ENCODE measurements at places on chromosomes 16 and 17.

DNA sequence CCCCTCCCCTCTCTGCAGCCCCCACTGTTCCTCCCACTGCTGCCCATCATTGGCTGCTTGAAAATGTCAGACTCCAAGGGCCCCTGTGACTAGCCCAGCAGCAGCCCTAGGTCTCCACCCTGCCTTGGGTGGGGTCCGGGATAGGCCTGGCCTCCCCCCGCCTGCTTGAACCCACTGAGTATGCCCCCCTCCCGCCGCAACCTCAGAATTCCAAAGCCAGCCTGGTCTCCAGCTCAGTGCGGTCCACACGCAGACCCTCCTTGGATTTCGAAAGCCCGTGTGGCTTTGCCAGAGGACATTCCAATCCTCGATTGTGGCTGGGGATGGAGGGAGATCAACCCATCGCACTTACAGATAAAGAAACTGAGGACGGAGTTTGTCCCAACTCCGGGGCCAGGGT is 6.4 kb downstream of the DPEP1 start:
- DNase-seq = no peak

GRCh38 chr17:48297825-48298224 is 132.2 kb downstream of the SKAP1 start:
- no peak for DNase-seq

GRCh38 chr17:61766520-61766919 is 96.8 kb downstream of the BRIP1 start:
- DNase-seq = no peak

GRCh38 chr16:14548933-14549788 is 80.9 kb downstream of the PARN start:
- DNase-seq = no peak

DNA sequence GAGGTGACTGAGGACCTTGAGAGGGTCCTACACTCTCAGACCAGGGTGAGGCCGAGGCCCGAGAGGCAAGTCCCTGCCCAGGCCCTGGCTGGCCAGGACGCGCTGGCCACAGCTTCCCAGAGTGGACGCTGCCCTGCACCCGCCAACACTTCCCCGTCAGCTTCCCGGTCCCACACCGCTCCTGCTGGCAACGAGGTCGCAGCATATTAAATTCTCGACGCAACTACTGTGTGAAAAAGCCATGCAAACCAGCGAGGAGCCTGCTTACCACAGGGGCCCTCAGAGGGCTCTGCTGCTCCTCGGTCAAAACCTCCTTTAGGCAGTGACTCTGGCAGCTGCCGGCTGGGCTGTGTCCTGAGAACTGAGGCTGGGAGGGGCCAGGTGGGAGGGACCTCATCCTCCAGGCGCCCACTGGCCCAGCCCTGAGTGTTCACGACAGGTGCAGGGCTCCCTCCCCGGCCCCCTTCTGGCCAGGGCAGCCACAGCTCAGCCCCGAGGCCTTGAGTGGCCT is 2.1 kb upstream of the TEX19 start:
- DNase-seq = no peak

DNA sequence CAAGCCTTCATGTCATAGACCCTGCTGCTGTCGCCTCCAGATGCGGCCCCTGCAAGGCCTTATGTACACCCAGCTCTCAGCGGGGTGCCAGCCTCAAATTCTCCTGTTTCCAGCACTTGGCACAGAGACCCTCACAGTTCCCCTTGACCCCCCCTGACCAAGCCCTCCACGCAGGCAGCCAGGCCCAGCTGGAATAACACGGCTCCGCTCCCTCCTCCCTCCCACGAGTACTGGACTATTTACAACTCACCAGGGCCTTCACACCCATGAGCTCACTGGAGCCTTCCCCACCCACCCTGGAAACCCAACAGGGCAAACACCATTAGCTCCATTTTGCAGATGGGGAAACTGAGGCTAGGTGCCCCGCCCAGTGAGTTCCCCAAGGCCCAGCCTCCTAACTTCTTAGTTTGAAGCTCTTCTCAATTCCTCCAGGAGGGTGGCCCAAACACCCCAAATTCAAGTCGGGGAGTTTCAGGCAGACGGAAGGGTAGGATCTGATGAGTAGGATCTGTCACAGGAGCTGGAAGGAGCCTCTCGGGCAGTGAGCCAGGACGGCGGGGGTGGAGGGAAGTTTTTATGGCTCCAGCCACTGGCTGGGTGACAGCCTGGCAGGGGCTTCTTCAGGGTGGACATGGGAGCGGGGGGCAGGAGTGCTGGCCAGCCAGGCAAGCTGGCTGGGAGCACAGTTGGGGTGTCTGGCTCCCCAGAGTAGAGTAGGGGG is 17.5 kb upstream of the DLX4 start:
- no peak for DNase-seq

- no peak for DNase-seq
These were observed 20.2 kb upstream of the GSE1 start for GRCh38 chr16:85592700-85593493.

DNA sequence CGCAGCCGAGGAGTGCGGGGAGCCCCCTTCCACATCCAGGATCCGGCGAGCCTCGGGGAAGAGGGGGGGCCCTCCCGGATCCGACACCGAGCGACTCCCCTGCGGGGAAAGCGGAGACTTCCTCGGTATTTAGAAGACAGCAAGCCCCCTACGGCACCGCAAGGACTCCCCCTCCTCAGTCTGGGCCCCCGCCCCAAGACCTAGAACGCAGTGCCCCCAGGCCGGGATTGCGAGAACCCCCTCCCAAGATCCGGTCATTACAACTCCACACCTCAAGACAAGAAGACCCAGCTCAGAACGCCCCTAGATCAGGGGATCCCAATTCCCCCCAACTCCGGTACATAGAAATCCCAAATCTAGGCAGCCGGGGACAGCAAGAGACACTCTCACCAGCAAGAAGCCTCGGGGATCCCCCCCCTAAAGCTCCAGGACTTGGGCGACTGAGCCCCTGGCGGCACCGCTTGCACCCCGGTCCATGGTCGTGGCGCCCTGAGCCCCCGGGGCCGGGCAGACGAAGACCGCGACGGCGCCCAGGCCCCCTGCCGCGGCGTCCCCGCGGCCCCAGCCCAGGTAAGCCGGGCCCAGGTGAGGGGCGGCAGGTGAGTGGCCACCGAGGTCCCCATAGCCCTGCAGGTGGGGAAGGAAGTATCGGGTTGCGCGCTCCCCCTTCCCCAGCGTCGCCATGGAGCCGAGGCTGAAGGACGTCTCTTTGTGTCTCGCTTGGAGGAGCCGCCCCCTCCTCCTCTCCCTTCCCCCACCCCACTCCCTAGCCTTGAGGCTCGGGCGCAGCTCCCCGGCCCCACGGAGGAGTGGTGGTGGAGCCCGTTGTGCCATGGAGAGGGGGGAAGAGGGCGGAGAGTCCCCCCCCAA is 641 bp downstream of the SBK1 start:
- DNase-seq = no peak

- DNase-seq = no peak
These were observed 247.0 kb downstream of the GSG1L start for GRCh38 chr16:27816561-27816960.

DNA sequence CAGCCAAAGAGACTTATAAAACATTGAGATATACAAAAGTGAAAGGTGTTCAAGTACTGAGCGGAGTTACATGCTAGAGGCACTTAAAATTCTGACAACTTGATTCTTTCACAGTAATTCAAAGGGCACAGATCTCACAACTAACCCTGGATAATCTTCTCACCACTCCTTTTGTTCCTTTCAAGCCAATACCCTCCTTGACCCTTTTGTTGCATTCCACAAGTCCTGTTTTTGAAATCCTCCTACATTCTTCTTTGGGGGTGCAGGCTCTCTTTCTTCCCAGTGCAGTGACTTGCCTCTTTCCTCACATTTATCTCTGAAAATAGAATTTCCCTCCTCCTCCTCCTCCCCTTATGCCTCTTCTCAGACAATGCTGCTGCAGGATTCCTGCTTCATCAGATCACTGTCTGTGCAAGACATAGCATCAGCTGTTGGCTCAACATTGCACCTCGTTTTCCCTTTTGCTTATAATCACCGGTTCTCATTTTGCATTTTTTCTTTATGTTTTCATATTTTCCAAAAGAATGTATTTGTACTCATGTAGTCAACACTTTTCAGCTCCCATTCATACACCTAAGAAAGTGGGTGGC is 199.3 kb downstream of the CDH8 start:
- no peak for DNase-seq

GRCh38 chr17:27269974-27270373 is 23.9 kb upstream of the WSB1 start:
- DNase-seq = no peak

- DNase-seq = no peak
These were observed 123.8 kb downstream of the DNAH3 start for GRCh38 chr16:21026846-21027245.

DNA sequence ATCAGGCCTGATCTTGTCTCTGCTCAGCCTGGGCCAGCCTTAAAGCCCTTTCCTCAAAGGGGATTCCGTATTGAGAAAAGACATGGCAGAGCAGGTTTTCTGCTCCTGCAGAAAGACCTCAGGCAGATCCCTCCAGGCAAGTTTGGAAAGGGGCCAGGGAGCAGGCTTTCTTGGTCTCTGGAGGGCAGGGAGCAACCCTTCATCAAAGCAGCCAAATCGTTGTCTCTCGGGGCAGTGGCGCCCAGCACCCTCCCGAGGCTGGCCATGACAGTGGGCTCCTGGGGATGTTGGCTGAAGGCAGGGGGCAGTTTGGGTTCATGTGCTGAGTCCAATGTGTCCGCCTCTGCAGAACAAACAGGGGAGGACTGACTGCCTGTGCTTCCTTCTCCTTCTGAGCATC is 168.4 kb upstream of the WSCD1 start:
- no peak for DNase-seq

DNA sequence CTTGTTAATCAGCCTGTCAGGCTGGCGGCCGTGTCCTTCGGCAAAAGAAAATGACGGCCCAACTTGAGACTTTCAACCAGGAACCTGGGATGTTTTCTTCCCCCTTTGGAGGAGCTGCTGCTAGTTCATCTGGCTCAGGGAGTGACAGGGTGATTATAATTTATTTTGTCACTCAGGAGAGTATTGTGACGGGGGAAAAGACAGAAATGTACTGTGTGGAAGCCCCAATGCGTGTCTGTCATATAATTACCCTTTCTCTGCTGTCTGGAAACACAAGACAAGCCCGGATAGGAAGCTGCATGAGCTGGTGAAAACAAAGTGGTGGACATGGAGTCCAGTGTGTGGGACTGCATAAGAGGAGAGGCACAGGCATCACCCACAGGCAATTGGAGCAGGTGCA is 326.2 kb upstream of the HSBP1 start:
- DNase-seq = no peak

DNA sequence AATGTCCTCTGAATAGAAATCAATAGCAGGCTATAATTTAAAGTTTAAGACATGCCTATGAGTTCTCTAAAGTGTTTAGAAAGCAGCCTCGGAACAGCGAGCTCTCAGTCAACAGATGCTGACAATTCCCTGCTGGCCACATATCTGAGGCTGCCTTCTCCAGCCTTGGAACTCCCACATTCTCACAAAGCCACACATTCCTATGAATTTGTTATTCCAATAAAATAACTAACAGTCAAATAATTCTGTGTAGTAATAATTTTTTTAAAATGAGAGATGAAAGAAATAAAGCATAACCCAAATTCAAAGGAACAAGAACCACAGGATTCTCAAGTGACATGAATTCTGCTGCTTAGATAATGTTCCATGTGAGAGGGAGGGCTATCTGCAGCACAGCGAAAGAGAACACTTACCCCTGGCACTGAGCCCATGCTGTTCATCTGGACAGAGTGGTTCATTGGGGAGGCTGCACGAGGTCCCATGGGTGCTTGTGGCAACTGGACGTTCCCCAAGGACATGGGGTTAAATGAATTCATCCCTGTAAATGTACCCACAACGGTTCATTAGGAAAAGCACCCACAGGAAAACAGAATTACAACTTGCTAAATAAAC is 56.9 kb upstream of the TRAP1 start:
- DNase-seq = no peak

GRCh38 chr17:19371259-19372010 is 6.9 kb upstream of the MAPK7 start:
- no peak for DNase-seq
